ENCODE measurements at places on chromosomes 12 and 14. TPM values are rescaled to one million over a fixed set of nuclear protein-coding genes. Genes with fewer than 3 reads are reported as not detected.

GRCh38 chr12:54251667-54252284, 28.1 kb downstream of the CBX5 start:
- DNase-seq: no peak

GRCh38 chr12:121535150-121536053, 45.4 kb downstream of the KDM2B start:
- no peak for DNase-seq

- DNase-seq: no peak
Observed at GRCh38 chr14:63470962-63471793, 72.0 kb downstream of the PPP2R5E start.

- no peak for DNase-seq
Observed at GRCh38 chr14:92464716-92465115, 48.9 kb upstream of the RIN3 start.

DNA sequence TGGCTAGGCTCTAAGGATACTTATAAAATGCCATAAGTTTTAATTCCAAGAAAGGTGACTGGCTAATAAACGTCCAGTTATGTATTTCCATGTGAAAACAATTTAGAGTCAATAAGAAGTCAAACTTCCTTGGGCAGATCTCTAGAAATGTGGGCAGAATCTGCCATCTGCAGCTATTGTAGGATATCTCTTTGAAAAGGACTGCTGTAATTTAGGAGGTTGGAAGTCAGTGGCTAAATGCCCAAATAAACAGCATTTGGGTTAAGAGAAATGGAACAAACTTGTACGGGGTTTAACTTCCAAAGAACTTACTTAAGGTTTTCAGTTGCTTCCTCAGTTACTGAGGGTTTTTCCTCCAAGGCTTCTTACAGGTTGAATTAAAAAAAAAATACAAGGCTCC, 121.6 kb downstream of the FIGNL2 start:
- no peak for DNase-seq

The KRT79 gene
- polyA plus RNA-seq: 25.8 TPM

The IL31 gene
- polyA plus RNA-seq: 0.14 TPM

Data from thymus (tissue), 14 donors.